ENCODE measurements at places on chromosomes 16 and 17. TPM values are rescaled to one million over a fixed set of nuclear protein-coding genes. Genes with fewer than 3 reads are reported as not detected.

Gene KRT13
- not detected for total RNA-seq

Gene PRCD
- 0.68 TPM for total RNA-seq

Gene MYOCD
- total RNA-seq, result under 0.01 TPM

Gene KIF2B
- not detected for total RNA-seq

Gene KRT25
- total RNA-seq, result not detected

Gene CX3CL1
- 3.3 TPM for total RNA-seq

Gene RNF222
- total RNA-seq, result not detected

Gene GINS2
- total RNA-seq, result 8.6 TPM

Gene RAMP2
- 13.1 TPM for total RNA-seq

Gene POLR3K
- total RNA-seq, result 6.6 TPM

Gene OR4D1
- not detected for total RNA-seq

Gene KRT28
- total RNA-seq, result not detected

GRCh38 chr17:13027246-13027645 lies 9.4 kb upstream of the ELAC2 start:
- DNase-seq, result no peak

DNA sequence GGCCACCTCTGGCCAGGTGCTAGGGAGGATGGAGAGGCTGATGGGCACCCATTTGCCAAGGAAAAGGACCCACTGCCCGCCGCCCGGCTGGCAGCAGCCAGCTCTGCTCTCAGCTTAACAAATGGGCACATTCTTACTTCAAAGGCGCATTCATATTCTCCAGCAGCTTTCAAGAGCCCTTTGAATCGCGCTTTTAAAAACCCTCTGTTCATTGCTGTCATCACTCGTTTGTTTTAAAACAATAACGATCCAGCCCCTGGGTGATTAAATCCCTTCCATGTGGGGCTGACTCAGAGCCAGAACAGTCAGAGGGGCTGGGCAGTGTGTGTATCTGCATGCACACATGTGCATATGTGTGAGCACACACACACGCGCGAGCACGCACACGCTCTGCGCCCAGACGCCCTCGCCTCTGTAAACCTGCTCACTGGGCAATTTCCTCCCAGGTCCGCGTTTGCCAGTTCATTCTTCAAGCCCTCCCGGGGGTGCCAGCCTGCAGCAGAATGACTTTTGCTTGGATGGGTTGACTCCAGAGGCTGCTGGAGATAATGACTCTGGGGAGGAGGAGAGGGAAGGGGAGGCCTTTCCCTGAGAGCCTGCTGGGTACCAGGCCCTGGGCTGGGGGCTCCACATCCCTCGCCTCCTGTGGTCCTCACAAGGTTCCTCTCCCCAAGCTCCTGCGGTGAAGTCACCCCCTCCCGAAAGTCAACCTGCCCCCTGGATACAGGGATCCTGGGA lies 133.1 kb downstream of the SDK2 start:
- DNase-seq, result no peak

GRCh38 chr17:7282752-7283321 lies 1.3 kb downstream of the SLC2A4 start:
- DNase-seq, result no peak

DNA sequence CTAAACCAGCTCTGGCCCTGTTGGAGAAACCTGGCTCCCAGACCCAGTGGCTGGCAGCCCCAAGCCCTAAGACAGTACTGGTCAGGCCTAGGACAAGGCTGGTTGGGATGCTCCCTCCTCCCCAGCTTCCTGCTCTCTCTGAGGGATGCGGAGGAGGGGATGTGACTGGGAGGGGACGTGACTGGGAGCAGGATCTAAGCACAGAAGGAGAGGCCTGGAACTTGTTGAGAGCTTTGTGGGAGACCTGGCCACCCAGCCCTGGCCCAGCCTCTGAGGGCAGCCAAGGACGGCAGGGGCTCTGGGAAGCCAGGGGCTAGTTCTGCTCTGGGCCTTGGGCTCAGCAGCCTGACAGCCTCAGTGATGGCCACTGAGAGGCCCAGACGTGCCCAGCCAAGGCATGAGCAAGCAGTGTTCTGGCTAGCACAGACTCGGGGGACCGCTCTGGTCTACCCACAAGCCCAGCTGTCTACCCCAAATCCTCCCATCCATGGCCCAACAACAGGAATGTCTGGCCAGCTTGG lies 22.8 kb downstream of the ATP6V0D1 start:
- no peak for DNase-seq

GRCh38 chr17:1039123-1039507 lies 42.2 kb downstream of the TIMM22 start:
- DNase-seq, result no peak

DNA sequence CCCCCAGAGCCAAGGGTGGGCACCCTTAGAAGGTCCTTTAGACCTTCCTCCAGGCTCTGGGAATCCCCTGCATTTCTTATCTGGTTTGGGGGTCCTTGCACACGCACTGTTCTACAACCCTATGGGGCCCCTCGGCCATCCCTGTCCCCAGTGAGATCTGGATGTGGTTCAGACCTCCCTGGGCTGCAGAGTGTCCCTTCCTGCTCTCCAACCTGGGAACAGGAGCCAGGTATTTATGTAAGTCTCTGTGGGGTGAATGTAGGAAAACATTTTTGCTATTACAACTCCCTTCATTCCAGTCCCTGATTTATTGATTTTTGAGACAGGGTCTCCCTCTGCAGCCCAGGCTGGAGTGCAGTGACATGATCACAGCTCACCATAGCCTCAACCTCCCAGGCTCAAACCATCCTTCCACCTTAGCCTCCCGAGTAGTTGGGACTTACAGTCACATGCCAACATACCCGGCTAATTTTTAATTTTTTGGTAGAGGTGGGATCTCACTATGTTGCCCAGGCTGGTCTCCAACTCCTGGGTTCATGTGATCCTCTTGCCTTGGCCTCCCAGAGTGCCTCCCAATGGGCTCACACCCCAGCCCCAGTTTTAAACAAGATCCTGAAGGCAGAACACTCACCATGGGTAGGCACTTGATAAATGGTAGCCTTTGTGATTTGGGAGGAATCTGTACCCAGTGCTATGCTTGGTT lies 61.6 kb downstream of the RAI1 start:
- no peak for DNase-seq

GRCh38 chr16:12700161-12700560 lies 103.5 kb downstream of the CPPED1 start:
- DNase-seq, result no peak

GRCh38 chr17:51914577-51914976 lies 243.9 kb downstream of the CA10 start:
- no peak for DNase-seq

DNA sequence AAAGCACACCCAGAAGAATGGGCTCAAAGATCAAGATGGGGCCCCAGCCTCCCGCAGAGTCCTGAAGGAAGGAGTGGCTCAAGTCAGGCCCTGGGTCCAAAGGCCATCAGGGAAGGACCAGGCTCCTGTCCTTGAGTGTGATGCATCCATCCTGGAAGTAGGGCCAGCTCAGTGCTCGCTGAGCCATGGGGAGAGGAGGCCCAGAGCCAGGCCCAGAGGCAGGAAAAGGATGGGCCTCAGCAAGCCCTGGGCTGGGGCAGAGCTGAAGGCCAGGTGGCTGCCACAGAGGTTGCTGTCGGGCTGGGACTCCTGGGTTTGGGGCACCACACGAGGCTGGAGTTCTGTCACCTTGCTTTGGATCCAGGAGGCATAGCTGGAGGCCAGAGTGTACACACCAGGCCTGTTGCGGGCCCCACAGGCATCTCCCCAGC lies 3.7 kb downstream of the PRSS8 start:
- no peak for DNase-seq

- no peak for DNase-seq
These were observed 5.9 kb upstream of the MYO15A start for GRCh38 chr17:18102640-18103039.

DNA sequence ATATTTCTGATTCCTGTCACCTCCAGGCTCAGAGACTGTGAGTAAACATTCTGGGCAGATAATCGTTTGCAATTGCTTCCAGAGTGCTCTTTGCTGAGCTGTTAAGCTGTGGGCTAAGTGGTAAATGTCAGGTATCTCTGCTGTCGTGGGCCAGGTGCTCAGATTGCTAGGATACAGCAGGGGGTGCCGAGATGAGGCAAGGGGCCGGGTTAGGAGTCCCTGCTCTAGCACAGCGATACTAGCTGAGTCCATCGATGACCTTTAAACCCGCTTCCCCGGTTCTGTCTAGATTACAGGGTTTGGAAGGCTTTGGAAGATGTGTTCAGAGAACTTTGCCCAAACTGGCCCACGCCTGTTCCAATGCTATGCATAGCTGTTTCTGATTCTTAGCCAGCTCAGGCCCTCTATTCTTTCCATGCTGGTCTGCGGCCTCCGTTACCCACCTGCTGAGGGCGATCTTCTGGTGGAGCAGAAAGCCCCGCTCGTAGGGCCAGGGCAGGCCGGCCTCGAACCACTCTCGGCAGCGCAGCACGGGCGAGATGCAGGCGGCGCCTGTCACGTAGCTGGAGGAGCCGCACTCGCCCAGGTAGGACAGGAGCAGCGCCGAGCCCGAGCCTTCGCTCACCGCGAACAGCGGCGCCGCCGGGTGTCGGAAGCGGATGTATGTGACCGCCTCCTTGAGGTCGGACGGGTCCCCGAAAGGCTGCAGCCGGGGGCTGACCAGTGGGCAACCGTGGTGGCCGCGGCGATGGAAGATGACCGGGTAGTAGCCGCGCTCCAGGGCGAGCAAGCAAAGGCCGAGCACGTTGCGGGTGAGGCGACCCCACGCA lies 979 bp downstream of the ABHD15 start:
- peak; percentile 49 for DNase-seq

- DNase-seq, result no peak
These were observed 413.0 kb downstream of the CPPED1 start for GRCh38 chr16:12390644-12391043.

DNA sequence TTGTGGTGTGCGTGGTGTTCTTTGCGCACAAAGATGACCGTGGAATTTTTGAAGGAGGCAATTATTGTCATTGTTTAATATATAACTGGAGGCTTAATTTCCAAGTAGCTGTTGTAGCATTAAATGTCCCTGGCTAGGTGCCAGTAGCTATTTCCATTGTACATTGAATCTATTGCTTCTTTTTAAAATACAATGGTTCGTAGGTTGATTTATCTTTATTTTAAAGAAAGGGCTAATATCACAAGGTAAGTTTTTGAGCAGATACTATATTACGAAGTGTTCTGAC lies 127.1 kb downstream of the RPTOR start:
- DNase-seq, result peak; percentile 66

DNA sequence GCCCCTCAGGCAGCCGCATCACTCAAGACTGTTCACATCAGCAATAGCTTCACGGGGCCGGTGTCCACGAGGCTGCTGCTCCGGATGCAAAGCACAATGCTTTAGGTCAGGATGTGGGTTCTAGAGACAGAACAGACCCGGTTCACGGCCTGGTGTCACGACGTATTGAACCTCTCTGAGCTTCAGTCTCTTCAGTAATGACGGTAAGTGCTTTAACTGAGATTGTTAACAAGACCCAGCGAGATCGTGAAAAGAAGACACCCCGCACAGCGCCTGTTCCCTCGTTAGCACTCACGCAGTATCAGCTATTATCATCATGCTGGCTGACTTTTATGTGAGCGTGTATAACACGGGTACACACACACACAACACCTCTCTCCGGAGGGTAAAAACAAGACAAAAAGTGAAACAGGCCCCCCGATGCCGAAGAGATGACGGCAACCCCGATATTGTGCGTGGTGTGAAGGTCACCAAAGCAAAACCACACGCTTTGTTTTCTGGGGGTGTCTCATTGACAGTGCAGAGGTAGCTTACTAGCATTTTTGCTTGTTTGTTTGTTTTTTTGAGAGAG lies 21.4 kb upstream of the ABR start:
- no peak for DNase-seq

- no peak for DNase-seq
These were observed 1131.0 kb upstream of the GOT2 start for GRCh38 chr16:59864981-59865666.

DNA sequence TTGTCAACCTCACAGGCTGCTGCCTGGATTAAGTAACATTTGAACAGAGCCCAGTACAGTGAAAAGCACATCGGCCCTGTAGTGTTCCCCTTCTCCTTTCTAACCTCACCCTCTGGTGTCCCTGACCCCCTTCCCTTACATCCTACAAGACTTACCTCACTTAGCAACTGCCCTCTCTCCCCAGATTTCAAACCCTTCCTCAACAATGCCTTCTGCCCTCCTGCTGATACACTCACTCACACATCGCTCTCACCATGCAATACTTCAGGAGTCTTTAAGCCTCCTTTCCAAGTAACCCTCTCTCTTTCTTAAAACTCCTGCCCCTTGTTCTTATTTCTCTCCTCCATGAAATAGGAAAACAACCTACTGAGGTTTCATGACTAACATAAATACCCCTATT lies 17.8 kb downstream of the ZZEF1 start:
- no peak for DNase-seq

DNA sequence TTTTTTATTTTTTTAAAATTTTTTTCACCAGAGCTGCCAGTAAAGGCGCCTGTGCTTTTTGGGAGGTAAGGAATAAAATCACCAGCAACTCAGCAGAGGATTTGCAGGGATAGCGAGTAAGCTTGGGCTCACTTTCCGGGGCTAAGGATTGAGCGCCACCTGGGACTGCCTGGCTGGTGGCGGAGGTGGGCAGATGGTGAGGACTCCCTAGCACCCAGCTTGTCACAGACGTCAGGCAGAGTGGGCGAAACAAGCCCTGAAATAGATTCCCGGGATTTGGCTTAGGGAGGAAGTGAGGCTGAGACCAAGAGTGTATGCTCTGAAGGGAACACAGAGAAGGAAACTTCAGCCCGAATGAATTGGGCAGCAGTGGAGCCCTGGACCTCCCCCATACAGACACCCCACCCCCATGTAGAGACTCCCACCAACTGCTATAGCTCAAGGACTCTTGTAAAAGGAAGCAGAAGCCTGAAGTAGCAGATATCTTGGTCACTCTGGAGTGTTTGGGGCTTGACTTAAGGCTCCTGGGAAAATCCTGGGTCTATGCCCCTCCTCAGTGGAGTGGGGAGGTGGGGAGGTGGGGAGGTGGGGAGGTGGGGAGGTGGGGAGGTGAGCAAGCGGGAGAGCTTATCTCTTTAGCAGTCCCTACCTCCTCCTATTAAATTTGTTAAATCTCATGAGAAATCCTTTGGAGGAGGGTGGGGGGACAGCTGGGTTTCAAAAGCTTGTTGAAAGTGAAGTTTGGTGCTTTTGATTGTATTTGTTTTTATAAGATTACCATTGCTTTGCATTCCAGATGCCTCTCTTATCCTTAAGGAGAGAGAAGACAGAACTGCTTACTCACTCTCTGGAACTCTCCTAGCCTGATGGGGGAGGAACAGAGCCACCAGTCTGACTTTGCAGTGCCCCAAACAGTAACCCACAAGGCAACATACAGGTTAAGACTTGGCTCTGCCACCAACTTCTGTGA lies 8.2 kb downstream of the ARL4D start:
- no peak for DNase-seq

GRCh38 chr16:5447734-5448133 lies 350.1 kb upstream of the EEF2KMT start:
- no peak for DNase-seq

GRCh38 chr17:80430446-80431245 lies 15.7 kb downstream of the ENDOV start:
- no peak for DNase-seq

Measured in dermis blood vessel endothelial cell (primary cell).